ENCODE measurements at places on chromosomes 3 and 15.

GRCh38 chr15:60751985-60752952 is 273.3 kb upstream of the ICE2 start:
- DNase-seq: no peak

DNA sequence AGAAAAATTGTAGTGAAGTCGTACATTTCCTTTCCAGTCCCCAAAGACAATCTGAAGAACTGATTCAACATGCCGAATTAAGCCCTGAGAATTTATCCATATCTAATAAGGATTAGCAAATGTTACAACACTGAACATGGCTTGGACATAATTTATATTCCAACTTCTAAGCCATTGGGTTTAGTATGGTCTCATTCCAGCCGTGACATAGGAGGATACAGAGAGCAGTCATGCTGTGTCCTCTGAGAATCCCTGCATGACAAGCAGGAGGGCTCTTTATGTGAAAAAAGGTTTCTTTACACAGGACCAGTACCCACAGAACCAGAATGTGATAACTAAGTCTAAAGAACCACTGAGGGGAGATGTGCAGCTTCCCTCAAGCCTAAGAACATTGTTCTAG is 231.9 kb upstream of the WNT5A start:
- no peak for DNase-seq

DNA sequence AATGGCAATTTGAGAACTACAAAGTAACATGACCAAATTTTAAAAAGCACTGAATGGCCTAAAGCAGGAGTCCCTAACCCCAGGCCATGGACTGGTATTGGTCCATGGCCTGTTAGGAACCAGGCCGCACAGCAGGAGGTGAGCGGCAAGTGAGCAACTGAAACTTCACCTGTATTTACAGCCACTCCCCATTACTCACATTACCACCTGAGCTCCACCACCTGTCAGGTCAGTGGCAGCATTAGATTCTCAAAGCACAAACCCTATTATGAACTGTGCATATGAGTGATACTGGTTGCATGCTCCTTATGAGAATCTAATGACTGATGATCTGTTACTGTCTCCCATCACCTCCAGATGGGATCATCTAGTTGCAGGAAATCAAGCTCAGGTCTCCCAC is 48.8 kb downstream of the SENP7 start:
- DNase-seq: no peak

GRCh38 chr3:189820365-189820720 is 189.2 kb downstream of the TP63 start:
- DNase-seq: no peak

- DNase-seq: no peak
Observed at GRCh38 chr3:143896486-143896885, 48.2 kb upstream of the SLC9A9 start.
